ENCODE measurements at places on chromosomes 1 and 21.
A peak's percentile ranks its signal among the peaks of the same experiment; 100 is the strongest.

- DNase-seq: no peak
These were observed 15.3 kb downstream of the RHEX start for GRCh38 chr1:206068314-206068713.

DNA sequence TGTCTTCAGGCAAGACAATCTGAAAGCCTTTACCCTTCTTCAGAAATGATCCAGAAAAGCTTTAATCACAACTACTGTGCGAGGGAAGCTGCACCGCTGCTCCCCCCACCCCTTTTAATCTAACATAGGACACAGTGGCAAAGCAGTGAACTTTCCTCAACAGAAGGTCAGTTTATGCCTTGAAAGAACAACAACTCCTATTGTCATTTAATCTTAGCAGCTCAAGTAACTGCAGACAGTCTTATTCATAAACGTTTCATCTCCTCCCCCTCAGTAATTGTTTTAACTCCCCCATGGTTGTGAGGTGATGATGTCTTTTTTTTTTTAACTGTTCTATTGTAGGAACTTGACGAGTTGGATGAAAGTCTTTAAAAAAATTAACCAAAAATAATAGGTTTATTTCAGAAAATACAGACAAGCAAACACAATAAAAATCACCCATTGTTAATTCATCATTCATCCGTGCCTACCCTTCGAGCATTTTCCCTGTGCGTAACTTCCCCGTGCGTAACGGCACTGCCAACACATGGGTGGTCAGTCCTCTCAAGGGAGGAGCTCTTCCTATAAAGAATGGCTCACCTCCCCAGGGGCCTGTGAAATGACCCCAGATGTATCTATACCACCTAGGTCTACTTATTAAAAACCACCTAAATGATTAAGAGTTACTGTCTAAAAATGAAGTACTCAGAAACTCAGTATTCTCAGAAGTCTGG lies 3.3 kb upstream of the ADAR start:
- no peak for DNase-seq

- no peak for DNase-seq
These were observed 10.2 kb downstream of the KMO start for GRCh38 chr1:241542199-241542907.

DNA sequence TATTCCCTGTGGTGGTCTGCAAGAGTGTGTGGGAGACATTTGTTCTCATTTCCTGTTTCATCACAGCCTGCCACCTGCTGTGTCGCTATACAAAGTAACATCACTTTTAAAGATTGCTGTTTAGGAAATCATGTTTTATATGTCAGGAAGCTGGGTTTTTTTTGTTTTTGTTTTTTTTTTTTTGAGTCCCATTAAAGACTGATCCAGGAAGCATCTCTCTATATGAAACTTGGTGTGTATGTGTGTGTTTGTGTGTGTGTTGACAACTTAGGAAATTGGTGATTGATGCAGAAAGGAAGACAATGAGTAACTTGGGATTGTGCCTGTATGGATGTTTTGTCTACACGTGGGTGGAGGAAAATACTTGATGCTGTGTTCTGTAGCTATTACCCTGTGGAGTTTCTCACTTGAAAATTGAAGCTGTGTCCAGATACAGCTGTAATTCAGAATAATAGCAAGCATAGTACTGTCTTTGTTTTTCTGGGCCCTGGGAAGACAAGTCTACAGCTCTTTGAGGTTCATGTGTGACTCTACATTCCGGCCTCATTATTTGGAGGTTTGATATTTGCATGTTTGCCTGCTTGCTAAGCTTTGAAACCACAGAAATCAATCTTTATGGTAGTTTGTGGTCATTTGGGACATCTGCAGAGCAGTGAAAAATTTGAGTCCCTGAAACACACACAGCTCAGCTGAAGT lies 47.9 kb downstream of the LAMC1 start:
- no peak for DNase-seq

DNA sequence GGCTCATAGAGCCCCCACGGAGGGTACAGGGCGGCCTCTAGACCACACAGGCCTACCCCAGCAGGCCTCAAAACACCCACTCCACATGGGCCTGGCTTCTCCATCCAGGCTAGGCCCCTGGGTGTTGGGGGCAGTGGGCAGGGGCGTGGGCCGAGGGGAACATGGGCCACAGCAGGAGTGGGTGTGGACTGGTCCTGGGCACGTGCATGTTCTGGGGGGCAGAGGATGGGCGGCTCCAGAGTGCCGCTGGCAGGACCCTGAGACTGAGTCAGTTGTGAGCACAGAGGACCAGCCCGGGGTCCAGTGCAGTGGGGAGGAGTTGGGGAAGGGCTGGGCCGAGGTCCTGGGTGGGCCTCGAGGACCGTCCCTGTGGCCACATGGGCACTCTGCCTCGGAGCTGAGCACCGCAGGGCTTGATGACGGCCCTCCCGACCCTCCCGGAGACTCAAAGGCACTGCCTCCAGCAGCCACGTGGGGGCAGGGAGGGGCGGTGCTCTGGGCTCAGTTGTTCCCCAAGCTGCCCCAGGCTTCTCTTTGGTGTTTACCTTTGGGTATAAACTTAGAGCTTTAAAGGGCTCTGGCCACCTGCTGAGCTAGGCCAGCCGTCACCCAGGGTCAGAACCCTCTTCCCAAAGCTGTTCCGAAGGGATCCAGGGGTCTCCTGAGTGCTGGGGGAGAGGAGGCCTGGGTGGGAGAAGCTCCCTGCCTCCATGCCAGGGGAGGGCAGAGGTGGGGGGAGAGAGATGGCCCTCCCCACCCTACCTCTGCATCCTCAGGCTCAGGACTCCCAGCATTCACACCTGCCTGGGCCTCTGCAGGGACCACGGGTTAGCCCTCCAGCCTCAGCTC lies 79.9 kb downstream of the MORN1 start:
- peak; percentile 72 for DNase-seq

DNA sequence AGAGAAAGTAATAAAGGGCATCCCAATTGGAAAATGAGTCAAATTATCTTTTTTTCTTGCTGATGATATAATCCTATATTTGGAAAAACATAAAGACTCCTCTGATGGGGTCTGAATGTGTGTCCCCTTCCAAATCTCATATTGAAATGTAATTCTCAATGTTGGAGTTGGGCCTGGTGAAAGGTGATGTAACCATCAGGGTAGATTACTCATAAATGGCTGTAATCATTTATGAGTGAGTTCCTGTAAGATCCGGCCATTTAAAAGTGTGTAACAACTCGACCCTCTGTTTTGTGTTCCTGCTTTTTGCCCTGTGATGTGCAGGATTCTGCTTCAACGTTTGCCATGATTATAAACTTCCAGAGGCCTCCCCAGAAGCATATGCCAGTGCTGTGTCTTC lies 44.3 kb upstream of the MAP1LC3C start:
- DNase-seq: no peak
